ENCODE measurements at places on chromosomes 7 and 10.

- no peak for DNase-seq
Measured at GRCh38 chr10:132948351-132948750, 6.0 kb upstream of the CFAP46 start.

GRCh38 chr10:43865265-43866135 lies 216.8 kb upstream of the ZNF32 start:
- DNase-seq: no peak

- no peak for DNase-seq
Measured at GRCh38 chr10:17951868-17952371, at the start of gene SLC39A12. Gene SLC39A12 (plus strand): TSS chr10:17951918. CDS start chr10:17953277, 1,359 bp downstream.

- DNase-seq: no peak
Measured at GRCh38 chr7:82715344-82715743, 271.8 kb upstream of the CACNA2D1 start.

- no peak for DNase-seq
Measured at GRCh38 chr10:98423691-98424120, 8.7 kb upstream of the PYROXD2 start.

- DNase-seq: no peak
Measured at GRCh38 chr7:75738604-75738974, at the start of gene HIP1. Gene HIP1 (minus strand): TSS chr7:75738941. CDS start chr7:75738920, 21 bp downstream.

DNA sequence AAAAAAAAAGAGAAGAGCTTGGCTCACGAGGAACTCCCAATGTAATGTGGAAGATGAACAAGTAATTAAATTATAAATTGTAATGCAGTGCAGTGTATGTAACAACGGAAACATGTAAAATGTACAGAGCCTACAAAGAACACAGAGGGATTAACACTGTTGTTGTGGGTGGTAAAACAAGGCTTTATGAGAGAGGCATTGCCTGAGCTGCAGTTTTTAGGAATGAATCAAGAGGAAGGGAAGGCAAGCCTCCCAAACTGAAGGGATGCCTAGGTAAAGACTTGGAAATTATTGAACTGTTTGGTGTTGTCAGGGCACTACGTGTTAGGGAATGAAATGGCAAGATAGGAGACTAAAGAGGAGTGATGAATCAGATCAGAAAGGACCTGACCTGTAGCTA lies 213.7 kb downstream of the HTR7 start:
- no peak for DNase-seq

- no peak for DNase-seq
Measured at GRCh38 chr7:133931053-133931452, 196.1 kb upstream of the LRGUK start.

DNA sequence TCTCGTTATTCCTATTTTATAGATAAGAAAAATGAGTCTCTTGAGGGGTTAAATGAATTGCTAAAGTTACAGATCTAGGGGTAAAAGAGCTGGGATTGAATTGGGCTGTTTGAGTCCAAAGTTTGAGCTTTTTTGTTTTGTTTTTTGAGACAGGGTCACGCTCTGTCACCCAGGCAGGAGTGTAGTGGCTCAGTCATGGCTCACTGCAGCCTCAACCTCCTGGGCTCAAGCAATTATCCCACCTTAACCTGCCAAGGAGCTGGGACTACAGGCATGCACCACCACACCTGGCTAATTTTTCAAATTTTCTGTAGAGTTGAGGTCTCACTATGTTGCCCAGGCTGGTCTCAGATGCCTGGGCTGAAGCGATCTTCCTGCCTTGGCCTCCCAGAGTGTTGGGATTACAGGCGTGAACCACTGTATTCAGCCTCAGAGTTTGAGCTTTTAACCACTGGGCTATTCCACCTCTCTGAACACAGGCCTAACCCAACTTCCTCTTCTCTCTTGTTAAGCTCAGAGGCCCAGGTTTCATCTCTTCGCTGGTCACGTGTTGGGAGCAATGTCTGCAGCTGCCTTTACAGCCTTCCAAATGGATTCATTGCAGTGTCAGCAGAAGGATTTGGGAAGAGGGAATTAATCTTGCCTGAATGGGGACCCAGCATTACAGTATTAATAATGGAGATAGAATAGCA lies 8.0 kb downstream of the SUFU start:
- DNase-seq: no peak

GRCh38 chr10:85611093-85611740 lies 755.4 kb downstream of the GRID1 start:
- no peak for DNase-seq

- no peak for DNase-seq
Measured at GRCh38 chr10:126908729-126909128, 3.5 kb downstream of the DOCK1 start.
